Activated naive CD8-positive, alpha-beta T cell treated with anti-CD3 and anti-CD28 coated beads, Interleukin-2, amount 10 ng/mL, durations not matched to agents 7 days and 5 days (primary cell): ENCODE measurements at places on chromosomes 2 and 18. TPM values are rescaled to one million over a fixed set of nuclear protein-coding genes. Genes with fewer than 3 reads are reported as not detected.

The CREB1 gene
- total RNA-seq, result 101 TPM

The ARHGEF33 gene
- total RNA-seq, result 0.17 TPM

- DNase-seq, result no peak
These were observed 212.0 kb upstream of the NABP1 start for GRCh38 chr2:191465766-191466420.

DNA sequence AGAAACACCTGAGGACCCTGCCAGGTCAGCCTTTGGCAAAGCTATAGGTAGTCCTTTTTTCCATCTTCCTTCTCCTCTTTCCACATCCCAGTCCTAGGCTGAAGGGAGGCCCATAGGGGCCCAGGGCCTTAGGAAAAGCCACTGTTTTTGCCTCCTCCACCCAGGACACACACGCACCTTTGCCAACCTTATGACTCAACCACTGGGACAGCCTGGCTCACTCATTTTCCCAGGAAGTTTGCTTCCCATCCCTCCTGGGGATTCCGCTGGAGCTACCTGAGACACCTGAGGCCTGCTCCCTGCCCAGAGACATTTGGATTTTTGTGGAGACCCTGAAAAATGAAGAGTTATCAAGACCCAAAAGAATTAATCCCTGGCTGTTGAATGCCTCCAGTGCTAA, 273.4 kb upstream of the SIX2 start:
- DNase-seq, result no peak

- peak; percentile 11 for DNase-seq
These were observed 204.6 kb downstream of the EIPR1 start for GRCh38 chr2:3173031-3173430.

The CCDC150 gene
- 13.5 TPM for total RNA-seq

The CNDP1 gene
- not detected for total RNA-seq

DNA sequence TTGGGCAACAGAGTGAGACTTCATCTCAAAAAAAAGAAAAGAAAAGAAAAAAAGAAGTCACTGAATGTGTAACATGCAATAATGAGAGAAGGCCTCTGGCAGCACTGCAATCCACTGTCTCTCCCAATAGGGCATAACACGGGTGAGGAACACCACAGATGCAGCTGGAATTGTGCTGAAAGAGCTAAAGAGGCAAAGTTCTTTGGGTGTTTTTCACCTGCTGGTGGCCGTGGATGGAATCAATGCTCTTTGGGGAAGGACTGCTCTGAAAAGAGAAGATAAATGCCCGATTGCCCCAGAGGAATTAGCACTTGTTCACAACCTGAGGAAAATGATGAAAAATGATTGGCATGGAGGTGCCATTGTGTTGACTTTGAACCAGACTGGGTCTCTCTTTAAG, 31.0 kb upstream of the CYBRD1 start:
- DNase-seq, result no peak

The SLC16A14 gene
- 0.72 TPM for total RNA-seq

DNA sequence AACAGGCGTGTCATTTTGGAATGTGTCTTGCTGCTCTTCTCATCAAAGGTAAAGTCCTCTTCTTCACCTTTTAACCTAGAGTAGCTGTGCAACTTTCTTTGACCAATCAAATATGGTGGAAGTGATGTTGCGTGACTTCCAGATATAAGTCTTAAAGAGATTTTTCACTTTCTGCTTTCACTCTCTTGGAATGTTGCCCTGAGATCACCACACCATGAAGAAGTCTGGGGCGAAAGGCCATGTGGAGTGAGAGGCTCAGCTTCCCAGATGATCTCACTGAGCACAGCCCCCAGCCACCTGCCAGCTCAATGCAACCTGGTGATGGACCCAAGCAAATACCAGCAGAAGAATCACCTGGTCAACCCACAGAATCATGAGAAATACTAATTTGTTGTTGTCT, 7.1 kb upstream of the GALNT3 start:
- no peak for DNase-seq

- DNase-seq, result no peak
These were observed 87.0 kb upstream of the RTN4 start for GRCh38 chr2:55137024-55137958.

DNA sequence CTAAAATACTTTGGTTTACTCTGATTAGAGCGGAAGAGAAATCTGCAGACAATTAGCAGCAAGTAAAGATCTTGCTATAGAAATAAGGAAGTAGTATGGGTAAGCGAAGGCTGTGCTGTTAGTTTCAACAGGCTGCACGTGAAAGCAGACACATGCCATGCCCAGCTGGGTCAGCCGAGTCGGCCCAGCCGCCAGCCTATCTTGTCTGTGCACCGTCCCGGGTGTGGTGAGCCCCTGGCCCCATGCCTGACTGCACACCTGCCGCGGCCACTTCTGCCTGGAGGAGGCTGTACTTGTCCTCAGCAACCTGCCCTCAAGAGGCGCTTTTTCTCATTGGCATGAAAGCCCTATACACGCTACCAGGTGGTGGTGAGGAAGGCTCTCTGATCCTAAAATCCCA, 185.5 kb downstream of the SEPTIN10 start:
- DNase-seq, result no peak

The GDF7 gene
- total RNA-seq, result not detected

The FTCDNL1 gene
- total RNA-seq, result 1.7 TPM

The IL36B gene
- not detected for total RNA-seq

The WDR33 gene
- total RNA-seq, result 69.1 TPM

DNA sequence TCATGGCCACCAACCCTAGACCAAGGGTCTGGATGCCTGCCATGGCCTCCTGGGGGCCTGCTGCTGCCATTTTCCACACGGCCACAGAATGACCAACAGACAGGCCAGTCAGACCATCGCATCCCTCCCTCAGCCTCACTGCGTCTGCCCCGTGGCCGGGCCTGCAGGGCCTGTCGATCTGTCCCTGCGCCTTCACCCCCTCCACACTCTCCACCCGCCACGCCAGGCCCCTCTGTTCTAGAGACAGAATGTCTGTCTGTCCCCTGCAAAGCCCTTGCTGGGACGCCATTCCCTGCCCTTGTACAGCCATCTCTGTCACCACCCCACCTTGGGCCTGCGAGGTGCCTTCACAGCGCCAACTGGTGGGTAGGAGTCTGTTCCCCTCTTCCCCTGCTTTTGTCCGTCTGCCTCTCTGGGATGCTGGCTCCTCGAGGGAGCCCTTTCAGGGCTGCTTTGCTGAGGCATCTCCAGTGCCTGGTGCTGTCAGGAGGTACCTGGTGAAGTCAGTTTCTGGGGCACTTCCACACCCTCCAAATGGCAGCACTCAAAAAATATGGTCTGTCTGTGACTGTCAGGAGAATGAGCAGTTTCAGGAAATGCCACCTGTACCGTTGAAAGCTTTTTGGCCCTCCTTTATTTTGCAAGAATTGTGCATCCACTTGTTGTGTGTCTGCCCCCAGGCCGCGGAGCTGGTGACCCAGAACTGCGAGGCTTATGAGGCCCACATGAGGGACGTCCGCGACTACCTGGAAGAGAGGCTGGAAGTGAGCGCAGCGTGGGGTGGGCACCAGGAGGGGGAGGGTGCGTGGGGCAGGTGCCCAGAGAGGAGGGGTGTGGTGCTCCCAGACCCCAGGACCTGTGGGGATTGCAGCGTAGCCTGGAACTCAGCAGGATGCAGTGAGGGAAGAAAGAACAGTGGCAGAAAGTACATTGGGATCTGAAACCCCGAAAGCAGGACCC, 6.7 kb upstream of the ESPNL start:
- peak; percentile 27 for DNase-seq

DNA sequence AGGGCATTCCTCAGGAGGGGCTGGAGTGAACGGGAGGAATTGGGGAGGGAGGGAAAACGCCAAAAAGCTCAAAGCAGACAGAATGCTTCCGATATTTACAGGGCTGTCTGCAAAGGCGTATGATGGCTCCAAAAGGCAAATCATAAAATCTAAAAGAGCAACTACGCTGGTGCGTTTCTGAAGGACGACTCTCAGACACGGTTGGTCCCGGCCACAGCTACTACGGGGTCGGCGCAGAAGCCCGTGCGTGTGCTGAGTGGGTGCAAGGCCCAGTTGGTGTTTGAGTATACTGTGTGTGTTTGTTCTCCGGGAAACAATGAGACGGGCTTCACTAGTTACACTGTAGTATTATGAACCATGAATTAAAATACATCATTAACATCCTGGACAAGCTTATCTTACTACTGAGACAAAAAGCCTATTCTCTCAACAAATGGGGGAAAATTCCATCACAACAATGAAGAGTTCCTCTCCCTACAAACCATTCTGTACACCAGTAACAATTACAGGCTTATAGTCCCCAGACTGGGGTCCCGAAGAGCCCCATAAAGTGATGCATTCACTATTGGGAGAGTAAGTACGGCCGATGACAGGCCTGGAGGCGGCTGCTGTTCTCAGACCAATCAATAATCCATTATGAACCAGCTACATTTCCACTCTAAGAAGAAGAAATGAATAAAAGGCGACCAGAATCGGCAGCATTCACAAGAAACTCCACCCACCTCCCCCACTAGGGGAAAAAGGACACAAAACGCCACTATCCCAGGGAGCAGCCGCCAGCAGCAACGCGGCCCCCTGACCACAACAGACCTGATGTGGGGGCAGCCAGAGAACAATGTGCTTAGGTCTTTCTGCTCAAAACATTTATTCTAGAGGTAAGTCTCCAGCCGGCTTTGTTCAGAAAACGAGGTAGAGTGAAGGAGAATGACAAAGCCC, 43.4 kb downstream of the ZNF516 start:
- DNase-seq, result no peak

GRCh38 chr2:241794250-241794823, 14.7 kb upstream of the NEU4 start:
- no peak for DNase-seq

The HOXD3 gene
- total RNA-seq, result not detected

DNA sequence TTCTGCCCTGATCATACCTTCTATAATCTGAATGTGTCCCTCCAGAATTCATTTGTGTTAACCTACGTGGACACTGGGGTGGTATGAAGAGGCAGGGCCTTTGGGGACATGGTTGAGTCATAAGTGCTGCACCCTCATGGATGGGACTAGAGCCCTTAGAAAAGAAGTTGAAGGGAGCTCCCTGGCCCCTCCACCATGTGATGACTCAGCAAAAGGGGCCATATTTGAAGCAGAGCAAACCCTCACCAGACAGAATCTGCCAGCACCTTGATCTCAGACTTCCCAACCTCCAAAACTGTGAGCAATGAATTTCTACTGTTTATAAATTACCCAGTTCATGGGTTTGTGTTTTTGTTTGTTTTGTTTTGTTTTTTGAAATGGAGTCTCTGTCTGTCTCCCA, 33.4 kb upstream of the CD207 start:
- no peak for DNase-seq

The CKAP2L gene
- total RNA-seq, result 38.9 TPM

- DNase-seq, result no peak
These were observed 879 bp upstream of the GALNT5 start for GRCh38 chr2:157256626-157257025.

- no peak for DNase-seq
These were observed 898.3 kb downstream of the CPS1 start for GRCh38 chr2:211454679-211455078.

- no peak for DNase-seq
These were observed 1588.2 kb downstream of the LRP1B start for GRCh38 chr2:140542627-140543026.

DNA sequence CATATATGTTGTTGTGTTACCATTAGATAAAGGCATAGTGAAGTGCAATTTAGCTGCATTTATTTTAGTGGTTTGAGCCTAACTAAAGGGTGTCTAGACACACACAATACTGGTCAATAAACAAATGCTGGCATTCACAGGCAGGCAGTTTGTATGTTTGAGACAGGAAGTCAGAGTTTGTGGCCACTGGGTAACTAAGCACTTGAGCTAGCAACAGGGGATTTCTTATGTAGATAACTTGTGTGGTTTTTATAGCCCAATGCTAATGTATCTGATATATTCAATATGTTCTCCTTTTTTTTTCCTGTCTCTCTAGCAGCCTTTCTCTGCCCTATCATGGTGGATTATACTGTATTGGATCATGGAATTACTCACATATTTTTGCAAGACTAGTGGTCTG, 38.1 kb downstream of the LRRTM4 start:
- no peak for DNase-seq
